ENCODE measurements at places on chromosomes 1 and 21.

- no peak for DNase-seq
Observed at GRCh38 chr1:163842571-163842970, 520.8 kb downstream of the NUF2 start.

GRCh38 chr1:93581917-93582850 is 99.5 kb downstream of the BCAR3 start:
- no peak for DNase-seq

DNA sequence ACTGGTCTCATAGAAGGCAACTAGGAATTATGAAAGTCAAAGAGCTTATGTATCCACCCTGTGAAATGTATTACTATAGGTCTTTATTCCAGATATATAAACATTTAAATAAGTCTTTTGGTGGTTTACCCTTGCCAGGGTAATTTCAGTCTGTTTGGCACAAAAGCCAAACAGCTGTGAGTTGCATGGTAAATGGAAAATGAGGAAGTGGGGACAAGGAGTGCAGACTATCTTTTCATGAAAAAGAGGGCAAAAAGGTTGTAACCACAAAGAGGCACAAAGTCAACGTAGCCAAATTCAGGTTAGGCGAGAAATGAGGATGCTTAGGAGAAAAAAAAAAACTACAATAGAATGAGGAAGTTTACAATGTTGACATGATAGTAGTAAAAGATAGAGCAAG is 492.3 kb upstream of the PRMT6 start:
- DNase-seq: no peak

GRCh38 chr1:58460469-58460868 is 86.1 kb downstream of the OMA1 start:
- DNase-seq: no peak

- no peak for DNase-seq
Observed at GRCh38 chr1:201275253-201275666, 8.0 kb upstream of the PKP1 start.

GRCh38 chr1:3463013-3463385 is 8.5 kb downstream of the ARHGEF16 start:
- DNase-seq: no peak

GRCh38 chr1:77438236-77438913 is 156.6 kb downstream of the AK5 start:
- DNase-seq: no peak

- DNase-seq: no peak
Observed at GRCh38 chr1:246338098-246338497, 169.0 kb downstream of the SMYD3 start.

- DNase-seq: no peak
Observed at GRCh38 chr1:118744420-118744819, 243.7 kb downstream of the TBX15 start.

- no peak for DNase-seq
Observed at GRCh38 chr1:234871710-234872271, 256.8 kb downstream of the TOMM20 start.
